ENCODE measurements at places on chromosomes 12 and 14.

DNA sequence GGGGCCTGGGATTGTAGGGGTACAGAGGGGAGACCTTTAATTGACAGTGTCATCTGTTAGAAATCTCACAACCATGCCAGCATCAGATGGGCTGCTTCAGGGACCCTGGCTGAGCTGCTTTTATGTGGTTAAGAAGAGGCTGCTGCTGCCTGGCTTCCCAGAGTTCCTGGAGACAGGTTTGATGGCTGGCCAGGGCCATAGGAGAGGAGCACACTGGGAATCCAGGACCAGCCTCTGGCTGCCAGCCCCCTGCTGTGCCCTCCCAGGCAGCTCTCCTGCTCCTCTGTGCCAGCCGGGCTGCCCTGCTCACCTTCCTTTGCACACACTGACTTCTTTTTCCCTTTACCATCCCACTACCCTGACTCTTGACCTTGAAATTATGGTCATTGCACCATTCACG, 507 bp upstream of the KRT73 start:
- DNase-seq: no peak

DNA sequence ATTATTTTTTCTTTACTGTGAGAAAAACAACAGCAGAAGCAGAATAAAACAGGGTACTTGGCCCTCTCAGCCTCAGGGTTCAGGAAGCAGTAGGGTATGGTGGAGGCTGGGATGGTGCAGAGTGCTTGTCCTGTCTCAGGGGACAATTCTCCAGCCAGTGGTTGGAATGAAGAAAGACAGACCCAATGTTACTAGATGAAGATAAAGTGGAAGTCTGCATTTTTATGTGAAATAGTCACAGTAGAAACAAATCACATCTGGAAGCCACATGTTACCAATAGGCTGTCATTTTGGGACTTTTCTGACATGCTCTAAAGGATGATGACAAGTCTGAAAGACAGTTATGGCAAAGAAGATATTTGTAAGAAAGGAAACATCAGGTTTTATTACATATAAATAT, 32.3 kb downstream of the PROX2 start:
- DNase-seq: no peak

DNA sequence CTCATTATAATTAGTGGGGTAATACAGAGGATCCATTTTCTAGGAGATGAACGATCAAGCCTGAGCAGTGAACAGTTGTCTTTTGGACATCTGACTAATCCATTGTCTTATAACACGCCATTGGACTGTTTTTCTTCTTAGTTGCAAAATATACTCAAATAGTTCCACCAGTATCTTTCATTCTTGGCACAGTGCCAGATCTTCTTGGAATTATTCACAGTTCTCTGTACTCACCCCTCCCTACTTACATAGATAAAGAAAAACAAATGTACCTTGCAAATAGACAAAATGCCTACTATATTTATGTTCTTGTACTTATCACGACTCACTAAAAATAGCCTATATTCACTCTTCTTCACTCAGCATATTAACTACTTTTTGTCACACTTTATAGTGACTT, 3.8 kb downstream of the CBLN3 start:
- DNase-seq: no peak

DNA sequence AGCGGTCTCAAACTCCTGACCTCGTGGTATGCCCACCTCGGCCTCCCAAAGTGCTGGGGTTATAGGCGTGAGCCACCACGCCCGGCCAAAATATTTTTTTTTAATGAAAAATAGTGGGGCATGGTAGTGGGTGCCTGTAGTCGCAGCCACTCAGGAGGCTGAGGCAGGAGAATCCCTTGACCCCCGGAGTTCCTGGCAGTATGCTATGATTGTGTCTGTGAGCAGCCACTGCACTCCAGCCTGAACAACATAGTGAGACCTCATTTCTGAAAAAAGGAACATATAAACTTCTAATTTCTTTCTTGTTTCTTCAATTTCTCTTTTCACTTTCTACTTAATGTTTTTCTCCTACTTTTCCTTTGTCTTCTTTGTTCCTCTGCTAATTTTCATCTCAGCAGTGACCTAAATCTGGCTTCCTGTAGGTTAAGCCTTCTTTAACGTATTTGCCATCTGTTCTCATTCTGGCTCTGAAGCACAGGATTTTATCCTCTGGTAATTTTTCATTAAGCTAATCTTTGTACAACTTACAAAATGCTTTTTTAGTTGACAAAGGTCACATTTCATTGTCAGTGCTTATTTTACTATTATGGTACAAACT, 4.5 kb upstream of the RPGRIP1 start:
- DNase-seq: no peak

GRCh38 chr12:117165342-117165741, 24.9 kb downstream of the FBXO21 start:
- DNase-seq: no peak

DNA sequence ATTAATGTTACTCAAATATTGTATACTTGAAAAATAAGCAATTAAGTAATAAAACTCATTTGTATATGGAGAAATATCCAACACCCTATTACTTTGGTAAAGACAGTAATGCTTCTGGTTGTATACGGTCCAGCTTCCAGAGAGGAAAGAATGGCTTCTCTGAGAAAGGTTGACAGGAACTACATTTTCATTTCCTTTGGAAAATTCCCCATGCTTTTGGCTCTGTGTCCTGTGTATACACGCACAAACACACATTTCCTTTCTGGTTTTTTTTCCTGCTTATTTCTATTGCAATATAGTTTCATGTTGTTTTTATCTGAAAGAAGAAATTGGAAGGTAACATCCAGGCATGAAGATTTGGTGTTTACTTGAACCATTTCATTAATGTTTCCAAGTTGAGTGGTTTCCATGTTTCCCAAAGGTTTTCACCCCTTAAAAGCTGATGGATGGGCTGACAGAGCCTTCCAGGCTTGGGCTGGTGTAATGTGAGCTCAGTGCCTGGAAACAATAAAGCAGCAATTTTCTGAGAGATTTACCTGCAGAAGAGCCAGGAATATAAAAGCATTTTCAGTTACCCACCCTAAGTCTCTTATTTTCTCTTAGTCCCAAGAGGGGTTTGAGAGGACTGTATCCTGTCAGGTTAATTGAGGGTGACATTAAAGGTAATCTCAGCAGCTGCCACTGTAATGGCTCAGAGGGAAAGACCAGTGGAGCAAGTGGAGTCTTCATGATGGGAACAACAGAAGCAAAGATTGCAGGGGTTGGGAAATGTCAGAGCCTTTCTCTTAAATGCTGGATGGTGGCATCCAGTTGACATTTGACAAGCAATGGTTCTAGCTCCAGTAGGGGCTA, 33.4 kb upstream of the TMTC1 start:
- no peak for DNase-seq

- no peak for DNase-seq
Observed at GRCh38 chr12:113697104-113697503, 225.4 kb upstream of the LHX5 start.

- no peak for DNase-seq
Observed at GRCh38 chr14:56660677-56661389, 81.2 kb downstream of the TMEM260 start.

GRCh38 chr14:21528381-21529348, 2.5 kb upstream of the SALL2 start:
- DNase-seq: no peak

DNA sequence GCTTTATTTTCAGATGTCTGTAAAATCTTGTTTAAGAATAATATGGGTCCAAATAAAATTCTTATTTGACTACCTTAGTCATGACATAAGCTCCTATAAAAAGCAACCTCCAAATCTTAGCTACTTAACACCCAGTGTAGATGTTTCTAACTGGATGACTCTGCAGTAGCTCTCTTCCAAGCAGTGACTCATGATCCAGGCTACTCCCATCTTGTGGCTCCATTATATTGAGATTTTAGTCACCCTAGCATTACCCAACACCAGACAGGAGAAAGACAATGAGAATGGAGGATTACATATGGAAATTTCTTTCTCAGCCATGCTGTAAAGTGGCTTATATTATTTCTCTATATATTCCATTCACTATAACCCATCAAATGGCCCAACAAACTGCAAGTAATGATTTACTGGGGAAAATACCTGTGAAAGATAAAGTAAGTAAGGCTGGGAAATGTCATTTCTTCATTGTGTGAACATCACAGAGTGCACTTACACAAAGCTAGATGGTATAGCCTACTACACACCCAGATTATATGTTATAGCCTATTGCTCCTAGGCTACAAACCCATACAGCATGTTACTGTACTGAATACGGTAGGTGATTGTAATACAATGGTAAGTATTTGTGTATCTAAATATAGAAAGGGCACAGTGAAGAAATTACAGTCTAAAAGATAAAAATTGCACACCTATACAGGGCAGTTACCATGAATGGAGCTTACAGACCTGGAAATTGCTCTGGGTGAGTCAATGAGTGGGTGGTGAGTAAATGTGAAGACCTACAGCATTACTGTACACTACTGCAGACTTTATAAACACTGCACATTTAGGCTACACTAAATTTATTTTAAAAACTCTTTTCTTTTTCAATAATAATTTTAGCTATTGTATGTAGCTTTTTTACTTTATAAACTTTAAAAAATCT, 163.2 kb downstream of the DYRK2 start:
- no peak for DNase-seq

GRCh38 chr12:131131077-131131807, 177.5 kb downstream of the ADGRD1 start:
- DNase-seq: no peak

DNA sequence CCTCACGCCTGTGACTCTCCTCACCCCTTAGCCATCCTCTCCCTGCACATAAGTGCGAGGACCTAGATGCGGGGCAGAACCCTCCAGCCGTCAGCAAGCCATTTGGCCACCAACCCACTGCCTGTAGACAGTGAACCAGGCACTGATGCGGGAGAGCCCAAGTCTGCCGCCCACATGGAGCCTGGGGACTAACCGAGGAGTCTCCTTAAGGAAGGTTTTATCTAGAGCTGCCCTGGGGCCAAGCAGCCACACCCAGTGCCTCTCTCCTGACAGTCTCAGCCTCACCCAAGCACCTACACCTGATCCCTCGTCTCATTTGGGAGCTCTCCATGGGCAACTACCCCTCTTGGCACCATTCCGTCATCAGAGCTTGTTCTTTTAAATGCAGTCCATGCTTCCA, 72.7 kb downstream of the CHGA start:
- no peak for DNase-seq

GRCh38 chr14:88164906-88165534, 158.0 kb downstream of the KCNK10 start:
- DNase-seq: no peak

- DNase-seq: no peak
Observed at GRCh38 chr12:56341616-56342015, 2.9 kb downstream of the IL23A start.

DNA sequence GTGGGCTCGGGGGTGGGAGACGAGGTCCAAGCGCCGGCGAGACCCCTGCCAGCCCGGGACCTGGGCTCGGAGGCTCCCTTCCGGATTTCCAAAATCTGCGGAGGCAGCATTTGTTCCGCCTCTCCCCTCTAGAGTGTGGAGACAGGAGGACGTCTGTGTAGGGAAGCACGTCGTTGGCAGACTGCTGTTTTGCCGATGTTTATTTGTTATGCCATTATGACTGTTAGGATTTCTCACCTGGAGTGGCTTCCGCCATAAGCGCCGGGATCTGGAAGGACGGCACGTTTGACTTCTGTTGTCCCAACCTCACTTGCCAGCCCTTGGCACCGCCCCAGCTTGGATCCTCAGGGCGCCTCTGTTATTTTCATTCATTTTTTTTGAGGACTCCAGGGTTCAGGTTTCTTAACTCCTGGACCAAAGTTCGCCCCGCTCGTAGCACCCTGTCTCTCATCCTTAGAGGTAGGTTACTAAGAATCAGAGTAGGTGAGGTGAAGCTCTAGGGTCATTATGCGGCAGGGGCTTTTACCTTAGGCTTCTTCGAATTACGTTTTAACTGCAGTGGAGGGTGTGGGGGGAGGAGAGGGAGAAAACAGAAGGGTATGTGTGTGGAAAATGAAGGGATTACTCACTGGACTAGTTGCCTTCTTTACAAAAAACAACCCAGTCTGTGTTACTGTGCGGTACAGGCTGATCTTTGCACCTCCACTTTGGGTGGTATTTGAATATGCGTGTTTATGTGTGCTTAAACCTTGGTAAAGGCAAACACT, 547 bp upstream of the PYGL start:
- DNase-seq: no peak

All from activated effector memory CD4-positive, alpha-beta T cell treated with anti-CD3 and anti-CD28 coated beads, Interleukin-2, amount 50 U/mL, for 16 hours (primary cell).